ENCODE measurements at places on chromosomes 4 and X.
A peak's percentile ranks its signal among the peaks of the same experiment; 100 is the strongest.

DNA sequence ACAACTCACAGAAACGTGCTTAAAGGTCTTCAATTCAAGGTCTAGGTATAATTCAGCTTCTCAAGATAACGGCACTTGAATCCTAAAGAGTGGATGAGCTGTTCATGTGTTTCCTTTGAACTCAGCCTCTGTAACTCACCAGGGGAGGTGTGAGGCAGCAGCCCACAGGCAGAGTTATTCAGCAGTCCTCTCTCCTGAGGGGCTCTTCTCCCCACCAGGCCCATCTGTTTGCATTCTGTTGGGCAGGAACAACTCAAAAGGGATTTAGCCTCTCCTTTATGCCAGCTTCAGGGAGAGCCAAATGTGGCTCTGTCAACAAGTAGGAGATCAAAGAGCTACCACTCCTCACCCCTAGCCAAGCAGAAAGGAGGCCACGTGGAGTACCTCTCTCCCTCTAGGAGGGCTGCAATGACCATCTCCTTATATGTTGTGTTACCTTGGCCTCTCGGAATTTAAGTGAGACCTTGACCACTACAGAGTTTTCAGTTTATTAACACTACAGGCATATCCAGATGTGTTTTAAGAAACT, 151.2 kb downstream of the SPATA18 start:
- DNase-seq: no peak

- peak; percentile 22 for DNase-seq
These were observed 28.2 kb upstream of the PGK1 start for GRCh38 chrX:78075787-78076389.

DNA sequence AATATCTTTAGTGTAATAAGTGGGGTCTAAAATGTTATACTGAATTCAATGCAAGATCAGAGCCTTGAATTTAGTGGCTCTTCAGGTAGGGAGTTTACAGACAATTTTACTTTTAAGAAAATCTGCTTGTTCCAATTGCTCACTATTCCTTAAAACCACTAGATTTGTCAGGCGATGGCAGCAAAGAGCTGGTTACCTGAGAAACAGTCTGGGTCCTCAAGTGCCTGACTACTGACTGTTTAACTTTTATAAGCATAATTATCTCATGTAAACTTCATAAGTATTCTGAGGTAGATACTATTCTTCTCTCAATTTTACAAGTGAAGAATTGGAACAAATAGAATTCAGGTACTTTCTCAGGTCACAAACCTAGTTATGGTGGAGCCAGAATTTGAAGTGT, 84.3 kb downstream of the RRAGB start:
- DNase-seq: peak; percentile 14

DNA sequence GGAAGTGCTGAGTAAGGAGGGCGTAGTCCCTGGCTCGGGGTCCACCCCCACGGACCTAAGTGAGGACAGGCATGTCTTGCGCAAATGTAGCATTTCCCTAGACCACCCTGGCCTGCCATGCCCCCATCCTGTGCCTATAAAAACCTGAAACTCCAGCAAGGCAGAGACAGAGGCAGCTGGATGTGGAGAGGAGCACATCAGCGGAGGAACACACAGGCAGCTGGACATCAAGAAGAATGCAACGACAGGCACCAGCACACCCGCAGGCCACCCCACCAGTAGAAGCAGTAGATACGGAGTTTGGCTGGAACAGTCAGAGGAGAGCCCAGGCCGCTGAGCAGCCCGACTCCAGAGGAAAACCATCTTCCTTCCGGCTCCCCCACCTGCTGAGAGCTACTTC, 345.9 kb downstream of the FSTL5 start:
- DNase-seq: no peak

GRCh38 chr4:75544870-75545269, 11.0 kb upstream of the ODAPH start:
- no peak for DNase-seq

DNA sequence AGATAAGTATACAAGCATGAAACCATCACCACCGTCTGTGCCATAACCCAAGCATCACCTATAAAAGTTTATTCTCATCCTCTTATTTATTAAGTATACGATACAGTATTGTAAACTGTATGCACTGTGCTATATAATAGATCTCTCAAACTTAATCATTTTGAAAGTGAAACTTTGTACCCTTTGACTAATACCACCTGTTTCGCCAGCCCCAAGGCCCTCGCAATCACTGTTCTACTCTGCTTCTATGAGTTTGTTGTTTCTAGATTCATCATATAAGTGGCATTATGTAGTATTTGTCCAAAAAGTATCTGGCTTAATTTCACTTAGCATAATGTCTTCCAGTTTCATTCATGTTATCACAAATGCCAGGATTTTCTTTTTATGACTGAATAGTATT, 72.1 kb upstream of the DOCK11 start:
- DNase-seq: no peak

DNA sequence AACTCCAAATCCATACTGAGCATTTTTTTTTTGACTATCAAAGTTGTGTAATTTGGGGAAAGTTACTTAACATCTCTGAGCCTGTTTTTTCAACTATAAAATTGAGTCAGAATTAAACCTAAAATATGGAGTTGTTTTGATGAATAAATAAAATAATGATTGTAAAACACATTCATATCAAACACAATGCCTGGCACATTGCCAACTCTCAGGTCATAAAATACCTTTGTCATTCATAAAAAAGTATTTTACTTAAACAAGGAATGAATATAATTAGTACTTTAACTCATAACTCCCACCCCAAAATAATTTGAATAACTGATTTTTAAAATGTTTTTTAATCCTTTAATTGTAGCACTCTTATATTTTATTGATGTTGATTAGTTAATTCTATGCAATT, 3.8 kb upstream of the GPR174 start:
- DNase-seq: peak; percentile 6

DNA sequence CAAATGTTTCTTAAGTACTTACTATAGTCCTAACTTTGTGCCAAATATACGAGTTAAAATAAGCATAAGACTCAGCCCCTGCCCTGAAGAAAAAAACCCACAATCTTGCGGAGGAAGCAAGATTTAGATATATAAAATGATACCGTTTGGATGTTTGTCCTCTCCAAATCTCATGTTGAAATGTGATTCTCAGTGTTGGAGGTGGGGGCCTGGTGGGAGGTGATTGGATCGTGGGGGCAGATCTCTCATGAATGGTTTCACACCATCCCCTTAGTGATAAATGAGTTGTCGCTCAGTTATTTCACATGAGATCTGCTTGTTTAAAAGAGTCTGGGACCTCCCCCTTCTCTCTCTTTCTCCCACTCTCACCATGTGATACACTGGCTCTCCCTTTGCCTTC, 28.7 kb downstream of the EFHC2 start:
- DNase-seq: no peak

DNA sequence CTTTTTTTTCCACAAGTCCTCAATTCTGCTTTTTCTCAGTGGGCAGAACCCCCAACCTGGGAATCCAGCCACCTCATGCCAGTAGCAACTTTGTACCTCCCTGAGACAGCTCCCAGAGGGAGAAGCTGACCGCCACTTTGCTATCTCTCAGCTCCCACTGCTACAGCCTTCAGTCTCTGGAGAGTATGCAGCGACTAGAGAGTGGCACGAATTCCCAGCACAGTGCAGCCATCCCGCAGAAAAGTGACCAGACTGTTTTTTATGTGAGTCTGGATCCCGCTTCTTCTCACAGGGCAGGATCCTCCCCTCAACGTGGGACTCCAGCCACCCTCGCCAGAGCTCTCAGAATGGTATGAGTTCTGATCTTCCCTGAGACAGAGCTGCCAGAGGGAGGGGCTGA, 1234.6 kb downstream of the FAM133A start:
- no peak for DNase-seq

GRCh38 chr4:14259936-14260335, 632.4 kb upstream of the BOD1L1 start:
- DNase-seq: no peak

GRCh38 chr4:115923152-115923551, 809.7 kb upstream of the NDST4 start:
- no peak for DNase-seq

DNA sequence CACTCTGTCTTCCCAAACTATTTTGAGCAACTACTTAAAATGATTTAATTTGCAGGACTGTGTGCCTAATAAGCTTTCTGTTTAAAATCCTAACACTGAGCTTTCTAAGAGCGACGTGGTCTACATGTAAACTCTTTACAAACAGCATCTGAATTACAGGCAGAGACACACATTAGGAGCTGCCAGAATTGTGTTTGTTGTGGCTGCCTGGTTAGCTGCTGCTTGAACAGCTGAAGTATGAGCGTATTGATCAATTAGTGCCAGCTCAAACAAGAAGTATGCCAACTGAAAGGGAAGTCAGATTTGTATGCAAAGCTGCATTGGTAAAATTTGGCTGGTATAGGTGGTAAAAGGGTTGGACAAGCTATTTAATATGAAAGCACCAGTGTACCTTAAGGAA, 384.4 kb downstream of the PCDH7 start:
- no peak for DNase-seq

GRCh38 chr4:181528570-181529184, 714.5 kb upstream of the TENM3 start:
- DNase-seq: peak; percentile 71

DNA sequence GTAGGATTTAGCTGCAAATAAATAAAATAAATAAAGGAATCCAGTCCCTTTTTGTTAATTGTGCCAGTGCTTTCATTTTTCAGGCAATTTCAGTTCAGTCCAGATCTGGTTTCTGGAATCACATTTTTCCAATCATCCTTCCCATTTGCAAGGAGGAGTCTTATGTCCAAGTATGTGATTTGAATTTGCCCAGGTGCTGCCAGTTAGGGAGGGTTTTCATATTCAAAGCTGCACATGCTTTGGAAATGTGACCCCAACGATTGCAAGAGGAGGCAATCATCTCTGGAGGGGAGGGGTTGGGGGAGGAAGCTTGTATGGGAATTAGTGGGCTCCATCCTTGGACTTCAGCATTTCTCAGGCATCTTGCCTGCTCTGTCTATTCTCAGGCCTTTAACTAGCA, 4.4 kb downstream of the PLAC1 start:
- no peak for DNase-seq

All from PC-3 (cell line).